ENCODE measurements at places on chromosomes 4 and X. TPM values are rescaled to one million over a fixed set of nuclear protein-coding genes. Genes with fewer than 3 reads are reported as not detected.

DNA sequence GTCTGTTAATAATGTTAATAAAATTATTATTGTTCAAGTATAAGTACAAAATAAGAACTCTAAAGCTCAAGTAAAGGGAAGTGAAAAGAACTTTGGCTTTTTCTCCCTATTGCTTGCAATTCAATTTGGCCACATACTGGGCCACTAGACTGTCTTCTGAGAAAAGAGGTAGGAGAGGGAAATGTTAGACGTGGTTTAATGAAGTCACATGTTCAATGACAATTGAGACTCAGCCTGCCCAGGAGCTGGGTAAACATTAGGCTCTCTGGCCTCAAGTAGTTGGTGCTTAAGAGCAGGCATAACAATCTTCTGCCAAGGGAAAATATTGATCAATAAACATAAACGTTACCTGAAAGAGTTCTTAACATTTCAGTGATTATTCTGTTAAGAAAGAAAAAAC lies 15.1 kb upstream of the PRSS12 start:
- DNase-seq, result no peak

DNA sequence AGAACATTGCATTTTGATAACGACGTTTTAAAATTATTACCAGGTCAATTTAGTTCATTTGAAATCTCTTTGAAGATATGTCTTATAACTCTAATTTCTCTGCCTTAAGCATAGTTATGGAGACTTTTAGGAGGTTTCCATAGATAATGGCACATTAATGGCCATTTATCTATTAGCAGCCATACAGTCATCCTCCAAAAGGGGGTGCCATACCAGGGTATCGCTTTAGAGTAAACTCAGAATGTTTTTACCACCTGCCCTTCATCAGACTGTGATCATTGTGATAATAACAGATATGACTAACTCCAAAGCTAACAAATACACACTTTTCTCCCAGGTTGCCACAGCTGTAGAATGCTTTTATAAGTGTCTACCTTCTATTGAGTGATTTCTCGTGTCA lies 461.5 kb downstream of the FSTL5 start:
- no peak for DNase-seq

GRCh38 chr4:22312113-22312512 lies 203.8 kb downstream of the ADGRA3 start:
- no peak for DNase-seq

- DNase-seq, result no peak
These were observed 21.5 kb downstream of the WDFY3 start for GRCh38 chr4:84944947-84945346.

The TGIF2LX gene
- not detected for total RNA-seq

GRCh38 chr4:71634364-71634763 lies 149.5 kb downstream of the GC start:
- no peak for DNase-seq

The TMSB15B gene
- total RNA-seq, result 1.3 TPM

DNA sequence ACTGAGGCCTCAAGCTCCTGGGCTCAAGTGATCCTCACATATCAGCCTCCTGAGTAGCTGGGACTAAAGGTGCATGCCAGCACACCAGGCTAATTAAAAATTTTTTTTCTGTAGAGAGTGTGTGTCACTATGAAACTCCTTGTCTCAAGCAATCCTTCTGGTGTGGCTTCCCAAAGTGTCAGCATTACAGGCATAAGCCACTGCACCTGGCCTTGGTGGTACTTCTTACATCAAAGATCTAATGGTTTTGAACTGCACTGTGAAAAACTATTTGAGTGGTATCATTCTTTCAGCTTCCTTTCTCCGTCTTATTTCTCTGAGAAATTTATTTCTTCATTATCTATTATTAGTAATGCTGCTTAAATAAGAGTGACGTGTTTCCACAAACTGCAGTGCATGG lies 98.5 kb downstream of the UNC5C start:
- no peak for DNase-seq

GRCh38 chrX:119880552-119881437 lies 9.2 kb downstream of the NDUFA1 start:
- peak; percentile 24 for DNase-seq

- DNase-seq, result no peak
These were observed at the start of gene FSTL5 for GRCh38 chr4:162163892-162164759. TSS of gene FSTL5 (minus strand) at chr4:162164000. CDS start at chr4:162111396, 52,604 bp downstream.

DNA sequence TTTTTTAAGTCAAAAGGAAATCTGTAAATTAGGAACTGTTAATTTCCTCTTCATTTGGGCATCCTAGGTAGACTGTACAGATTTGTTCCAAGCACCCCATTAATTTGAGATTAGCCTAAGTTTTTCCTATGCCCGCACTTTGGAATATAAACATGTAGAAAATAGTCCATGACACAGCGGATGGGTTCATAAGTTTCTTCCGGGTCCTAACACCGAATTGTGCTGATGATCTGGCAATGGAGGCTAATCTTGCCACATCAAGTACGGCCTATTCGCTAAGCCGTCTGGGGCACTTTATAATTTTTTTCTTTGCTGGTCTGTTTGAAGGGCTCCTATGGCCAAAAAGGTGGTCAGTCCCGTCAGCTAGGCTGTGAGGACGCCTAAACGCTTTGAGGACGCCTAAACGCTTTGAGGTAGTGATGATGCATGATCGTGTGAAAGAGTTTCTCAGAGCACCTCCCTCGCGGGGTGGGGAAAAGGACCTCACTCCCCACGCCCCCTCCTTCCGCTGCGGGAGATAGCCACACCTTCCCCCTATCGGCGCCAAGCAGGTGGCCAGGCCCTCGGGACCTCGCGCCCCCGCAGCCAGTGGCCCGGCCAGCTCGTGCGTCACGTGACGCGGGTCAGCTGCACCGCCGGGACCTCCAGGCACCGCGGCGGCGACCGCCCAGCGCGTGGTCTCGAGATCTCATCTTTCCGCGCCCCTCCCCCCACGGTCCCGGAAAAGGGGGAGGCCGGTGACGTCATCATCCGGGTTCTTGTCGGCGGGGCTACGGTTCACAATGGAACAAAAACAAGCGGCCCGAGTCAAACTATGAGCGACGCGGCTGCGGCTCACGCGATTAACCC lies 977 bp upstream of the USP9X start:
- DNase-seq, result peak; percentile 98

GRCh38 chr4:86991994-86992393 lies 57.2 kb downstream of the AFF1 start:
- DNase-seq, result no peak

DNA sequence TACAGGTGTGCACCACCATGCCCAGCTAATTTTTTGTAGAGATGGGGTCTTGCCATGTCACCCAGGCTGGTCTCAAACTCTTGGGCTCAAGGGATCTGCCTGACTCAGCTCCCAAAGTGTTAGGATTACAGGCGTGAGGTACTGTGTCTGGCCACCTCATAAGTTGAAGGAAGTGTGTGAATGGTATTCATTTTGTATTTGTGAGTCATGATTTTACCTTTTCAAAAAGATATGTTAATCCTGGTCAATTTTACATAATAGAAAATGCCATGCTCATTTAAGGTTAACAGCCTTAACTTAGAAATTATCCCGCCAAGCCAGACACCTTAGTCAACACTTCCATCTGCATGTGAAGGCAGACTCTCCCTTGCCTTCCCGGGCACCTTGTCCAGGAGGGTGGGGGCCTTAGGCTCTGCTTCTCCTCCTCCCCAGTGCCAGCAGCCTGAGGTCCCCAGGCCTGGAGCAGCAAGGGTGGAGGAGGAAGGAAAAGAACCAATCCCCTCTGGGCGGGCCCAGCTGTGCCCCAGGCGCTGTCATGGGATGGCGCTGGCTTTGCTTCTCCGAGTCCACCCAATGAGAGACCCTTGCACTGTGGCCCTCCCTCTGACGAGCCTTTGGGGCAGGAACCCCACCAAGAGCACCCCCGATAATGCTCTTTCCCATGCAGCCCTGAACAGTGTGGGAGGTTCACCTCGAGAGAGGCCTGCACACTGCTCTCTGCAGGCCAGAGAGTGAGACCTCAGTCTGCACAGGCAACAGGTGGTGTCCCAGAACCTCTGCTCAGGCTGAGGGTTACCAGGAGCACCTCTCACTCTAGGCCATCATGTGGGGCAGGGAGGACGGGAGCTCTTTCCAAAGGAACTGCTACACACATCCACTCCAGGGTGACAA lies 37.3 kb downstream of the RNF212 start:
- peak; percentile 26 for DNase-seq

The NSUN7 gene
- total RNA-seq, result not detected

The BEX4 gene
- total RNA-seq, result 34.3 TPM

DNA sequence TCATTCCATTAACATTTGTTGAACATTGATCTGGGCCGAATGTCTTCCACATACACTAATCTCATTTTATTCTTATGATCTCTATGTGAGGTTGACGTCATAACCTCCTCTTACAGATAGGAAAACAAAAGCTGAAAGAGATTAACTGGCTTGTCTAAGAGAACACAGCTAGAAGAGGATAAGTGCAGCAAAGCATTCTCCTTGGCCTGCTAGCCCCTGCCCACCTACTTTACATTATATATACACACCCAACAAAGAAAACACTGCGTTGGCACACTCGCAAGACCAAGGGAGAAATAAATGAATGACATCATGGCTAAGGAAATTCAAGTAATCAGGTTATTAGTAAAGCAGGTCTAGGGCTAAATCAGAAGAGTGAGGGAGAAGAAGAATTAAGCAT lies 138.4 kb downstream of the PARM1 start:
- no peak for DNase-seq

DNA sequence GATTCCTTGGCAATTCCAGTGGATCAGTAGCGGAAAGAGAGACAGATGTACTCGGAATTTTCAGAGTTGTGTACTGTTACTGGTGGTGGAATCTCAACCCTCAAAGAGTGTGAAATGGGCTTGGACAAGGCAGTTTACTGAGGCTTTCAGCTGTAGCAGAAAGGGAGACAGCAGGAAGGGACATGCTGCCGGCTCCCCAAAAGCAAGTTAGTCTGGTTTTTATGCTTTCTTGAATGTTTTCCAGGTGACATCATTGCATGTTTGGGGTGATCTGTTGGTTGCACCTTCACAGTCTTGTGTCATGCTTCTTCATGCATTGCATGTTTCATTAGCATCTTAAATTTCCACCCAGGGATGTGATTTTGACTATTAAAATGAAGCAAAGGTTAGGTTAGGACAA lies 1282.2 kb downstream of the ADGRL3 start:
- DNase-seq, result no peak

GRCh38 chr4:98519268-98519977 lies 139.0 kb downstream of the TSPAN5 start:
- DNase-seq, result no peak

The DGKK gene
- total RNA-seq, result not detected

- no peak for DNase-seq
These were observed 39.4 kb upstream of the IRF2 start for GRCh38 chr4:184513802-184514120.

- no peak for DNase-seq
These were observed 31.7 kb upstream of the NFXL1 start for GRCh38 chr4:47945930-47946726.

DNA sequence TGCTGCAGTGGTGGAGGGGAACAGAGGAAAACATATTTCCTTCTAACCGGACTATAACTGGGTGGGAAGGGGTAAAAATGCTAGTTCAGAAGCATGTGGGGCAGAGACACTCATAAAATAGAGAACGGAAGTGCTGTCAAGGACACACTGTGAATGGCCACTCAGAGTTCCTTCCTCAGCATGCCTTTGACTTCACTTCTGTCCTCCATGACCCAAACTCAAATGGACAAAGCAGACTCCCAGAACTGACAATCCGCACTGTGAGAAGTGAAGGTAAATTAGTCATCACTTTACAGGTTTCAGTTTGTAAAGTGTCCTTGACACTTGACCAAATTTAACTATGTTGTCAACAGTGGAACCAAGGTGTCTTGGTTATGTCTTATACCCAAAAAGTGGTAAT lies 30.2 kb upstream of the ELF2 start:
- no peak for DNase-seq

- DNase-seq, result no peak
These were observed 733 bp downstream of the CCNA2 start for GRCh38 chr4:121822796-121823504.

DNA sequence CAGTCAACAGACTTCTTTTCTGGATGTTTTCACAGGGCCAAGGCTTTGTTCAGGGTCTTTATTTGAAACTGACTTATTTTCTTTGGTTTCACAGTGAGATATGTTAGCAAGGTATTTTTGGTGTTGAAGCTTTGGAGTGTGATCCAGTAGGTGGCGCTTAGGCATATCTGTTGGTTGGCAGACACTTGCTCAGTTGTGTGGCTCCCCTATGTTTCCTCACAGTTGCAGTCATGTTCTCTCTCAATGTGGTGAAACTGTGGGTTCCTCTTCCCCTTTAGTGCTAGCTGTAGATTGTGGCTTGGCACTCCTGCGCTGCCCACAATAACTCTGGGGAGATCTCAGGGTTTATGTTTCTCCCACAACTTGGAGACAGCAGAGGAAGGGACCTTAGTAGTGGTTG lies 460.8 kb downstream of the SLITRK2 start:
- DNase-seq, result no peak

DNA sequence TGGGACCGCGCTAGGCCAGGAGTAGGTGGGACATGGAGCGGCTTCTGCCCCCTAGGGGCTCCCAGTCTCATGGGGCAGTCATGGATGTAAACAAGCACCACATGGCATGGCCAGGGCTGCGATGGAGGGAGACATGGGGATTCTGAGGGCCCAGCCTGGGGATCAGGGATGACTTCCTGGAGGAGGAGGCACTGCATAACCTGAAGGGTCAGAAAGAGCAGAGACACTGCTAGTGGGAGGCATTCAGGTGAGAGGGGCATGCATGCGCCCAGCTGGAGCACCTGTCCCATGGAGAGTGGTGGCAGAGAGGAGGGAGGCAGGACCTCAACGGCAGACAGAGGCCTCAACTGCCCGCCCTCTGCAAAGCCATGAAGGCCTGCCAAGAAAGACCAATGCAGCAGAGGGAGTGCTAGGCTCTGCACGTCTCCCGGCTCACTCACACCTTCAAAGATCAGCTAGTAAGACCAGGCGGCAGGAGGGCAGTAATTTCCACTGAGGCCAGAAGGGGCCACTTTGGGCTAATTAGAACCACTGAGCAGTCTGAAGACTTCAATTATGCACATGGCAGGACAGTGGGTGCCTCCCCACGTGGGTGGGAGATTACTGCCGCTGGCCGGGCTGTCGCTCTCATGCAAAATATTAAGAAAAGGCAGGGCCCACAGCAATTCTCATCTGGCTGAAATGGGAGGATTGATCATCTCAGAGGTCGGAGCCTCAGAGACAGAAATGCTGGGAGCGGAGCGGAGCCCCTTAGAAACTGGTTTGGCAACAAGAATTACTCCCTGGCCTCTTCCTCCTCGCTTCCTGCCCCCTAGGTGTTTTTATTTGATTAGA lies 69.6 kb downstream of the PPP2R2C start:
- no peak for DNase-seq

Measured in cardiac septum (tissue), 1 donor.